Choroid plexus epithelial cell (primary cell): ENCODE measurements at places on chromosomes 1 and 21.

GRCh38 chr1:192159014-192159413, 752 bp downstream of the RGS18 start:
- peak; percentile 13 for DNase-seq

DNA sequence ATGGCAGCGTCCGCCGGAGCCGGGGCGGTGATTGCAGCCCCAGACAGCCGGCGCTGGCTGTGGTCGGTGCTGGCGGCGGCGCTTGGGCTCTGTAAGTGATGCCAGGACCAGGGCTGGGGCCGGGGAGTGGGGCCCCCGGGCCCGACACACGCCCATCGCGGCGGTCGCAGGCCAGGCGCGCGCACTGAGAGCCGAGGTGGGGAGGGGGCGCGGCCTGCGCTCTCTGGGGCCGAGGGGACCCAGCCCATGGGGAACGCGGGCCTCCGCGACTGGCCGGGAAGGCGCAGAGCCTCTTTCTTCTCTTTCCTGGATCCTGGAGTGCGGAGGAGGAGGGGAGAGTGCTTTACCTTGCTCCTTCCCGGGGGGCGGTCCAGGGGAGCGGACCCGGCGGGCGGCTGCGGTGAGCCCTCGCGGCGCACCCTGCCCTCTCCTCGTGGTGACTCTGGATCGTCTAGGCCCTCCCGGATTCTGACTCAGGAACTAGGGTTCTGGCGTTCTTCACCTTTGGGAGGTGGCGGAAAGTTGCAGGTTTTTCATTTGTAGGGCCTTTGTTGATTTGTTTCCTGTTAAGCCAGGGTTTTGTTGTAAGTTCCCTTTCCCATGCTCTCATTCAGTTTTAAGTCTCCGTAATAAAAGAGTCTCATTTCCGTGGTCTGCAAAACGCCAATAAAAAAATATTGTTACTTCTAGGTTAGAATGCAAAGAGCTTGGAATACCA, 529 bp downstream of the MPZL1 start:
- DNase-seq: peak; percentile 33

DNA sequence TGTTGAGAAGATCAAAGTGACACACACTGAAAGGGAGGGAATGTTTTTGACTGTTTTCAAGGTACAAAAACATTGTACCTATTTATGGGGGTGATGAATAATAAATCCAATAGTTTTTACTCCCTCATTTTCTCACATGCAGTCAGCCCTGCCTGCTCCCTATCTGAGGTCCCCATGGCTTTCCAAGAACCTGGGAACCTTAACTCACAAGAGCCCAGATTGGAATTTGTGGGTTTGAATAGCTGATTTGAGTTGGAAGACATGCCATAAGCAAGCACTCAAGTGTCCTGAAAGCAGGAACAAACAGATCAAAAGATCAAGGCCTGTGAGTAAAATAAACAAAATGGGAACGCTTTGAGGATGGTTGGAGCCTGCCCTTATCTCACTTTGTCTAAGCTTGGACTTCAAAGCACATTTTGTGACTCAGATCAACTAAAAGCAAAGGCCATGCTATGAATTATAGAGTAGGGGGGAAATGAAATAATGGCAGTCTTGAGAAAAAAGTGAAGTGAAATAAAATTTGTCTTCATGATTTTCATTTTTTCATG, 136.6 kb downstream of the LYPLAL1 start:
- DNase-seq: peak; percentile 42

DNA sequence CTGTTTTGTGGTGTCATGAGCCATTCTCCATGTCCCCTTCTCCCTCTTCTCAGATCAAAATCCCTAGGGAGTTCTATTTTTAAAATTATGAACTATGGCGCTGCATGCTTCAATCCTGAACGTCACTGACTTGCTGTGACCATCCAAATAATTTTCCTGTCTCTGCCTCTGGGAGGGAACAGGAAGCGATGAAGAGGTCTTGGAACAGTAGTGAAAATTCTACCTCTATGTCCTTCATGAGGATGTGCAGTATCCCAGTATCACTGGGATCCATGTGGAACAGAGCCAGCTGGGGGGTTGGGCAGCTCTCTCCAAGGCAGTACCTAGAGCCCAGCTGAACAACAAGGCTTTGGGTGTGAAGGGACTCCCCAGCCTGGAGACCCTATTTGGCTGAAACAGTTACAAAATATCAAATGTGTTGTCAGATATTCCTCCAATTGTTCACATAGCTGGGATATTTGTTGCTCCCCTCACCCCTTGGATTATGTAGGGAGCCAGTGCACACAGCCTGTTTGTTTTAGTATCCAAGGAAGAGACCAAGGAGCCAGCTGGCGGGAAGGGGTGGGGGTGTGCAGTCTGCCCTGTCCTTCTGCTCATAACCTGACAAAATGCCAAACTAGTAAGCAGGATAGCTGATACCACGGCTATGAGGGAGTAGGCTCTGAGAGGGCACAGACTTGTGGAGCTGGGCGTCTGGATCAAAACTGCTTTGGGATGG, 7.6 kb downstream of the DCLRE1B start:
- DNase-seq: peak; percentile 71

GRCh38 chr21:42684109-42684916, 30.9 kb downstream of the PDE9A start:
- no peak for DNase-seq

GRCh38 chr1:32291145-32291707, 657 bp upstream of the HDAC1 start:
- peak; percentile 18 for DNase-seq

DNA sequence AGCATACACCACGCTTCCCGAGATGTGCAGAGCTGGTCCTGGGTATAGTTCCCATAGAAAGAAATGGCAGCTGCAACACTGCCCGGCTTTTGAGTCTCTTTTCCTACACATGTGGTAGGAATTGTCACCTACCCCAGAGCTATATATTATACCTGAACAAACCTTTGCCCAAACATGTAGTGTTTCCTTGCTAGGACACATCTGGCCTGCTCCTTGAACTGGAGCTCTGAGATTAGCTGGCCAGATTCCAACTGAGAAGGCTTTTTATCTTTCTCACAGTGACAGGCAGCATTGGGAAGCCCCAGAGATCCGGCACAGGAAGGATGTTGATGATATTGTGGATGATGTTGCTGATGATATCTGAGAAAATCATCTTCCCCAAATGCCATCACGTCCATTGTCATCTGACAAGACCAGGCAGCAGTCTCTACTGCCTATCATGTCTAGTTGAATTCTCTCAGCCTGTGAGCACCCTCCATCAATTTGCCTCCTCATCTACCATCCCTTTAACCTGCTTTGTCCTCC, 115.0 kb upstream of the SMYD2 start:
- no peak for DNase-seq

GRCh38 chr1:206633708-206634121, 1.6 kb upstream of the DYRK3 start:
- DNase-seq: peak; percentile 88

DNA sequence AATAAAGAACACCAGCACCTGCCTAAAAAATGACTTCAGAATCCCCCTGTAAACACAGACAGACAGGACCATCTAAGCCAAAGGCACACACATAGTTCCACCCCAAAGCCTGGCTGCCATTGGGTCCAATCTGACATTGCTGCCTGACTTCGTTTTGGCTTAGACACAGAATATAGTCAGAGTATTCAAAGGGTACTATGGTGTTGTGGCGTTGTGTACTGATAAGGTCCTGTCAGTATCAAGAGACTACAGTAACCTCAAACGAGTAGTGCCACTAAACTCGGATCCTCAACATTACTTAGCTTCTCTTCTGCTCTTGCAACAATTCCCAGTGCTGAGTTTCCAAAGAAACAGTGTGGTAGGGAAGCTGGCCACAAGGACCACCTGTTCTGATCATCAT, 169.3 kb upstream of the NR5A2 start:
- no peak for DNase-seq

DNA sequence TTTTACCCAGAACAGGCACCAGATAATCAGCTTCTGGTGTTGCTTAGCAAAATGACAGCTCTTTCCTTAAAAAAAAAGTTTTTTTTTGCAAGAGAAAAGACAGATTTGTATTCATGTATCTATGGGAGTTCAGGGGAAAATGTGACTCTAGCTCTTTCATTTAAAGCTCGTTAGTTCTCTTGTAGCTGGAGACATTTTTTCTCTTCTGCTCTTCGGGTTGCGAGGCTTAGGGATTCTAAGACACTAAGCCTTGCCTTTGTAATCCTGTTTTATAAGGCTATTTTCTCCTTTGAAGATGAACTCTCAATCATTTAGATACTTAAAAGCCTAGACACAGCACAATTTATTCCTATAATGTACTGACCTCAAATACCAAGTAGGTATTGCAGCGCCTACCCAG, 40.3 kb upstream of the EDARADD start:
- no peak for DNase-seq

DNA sequence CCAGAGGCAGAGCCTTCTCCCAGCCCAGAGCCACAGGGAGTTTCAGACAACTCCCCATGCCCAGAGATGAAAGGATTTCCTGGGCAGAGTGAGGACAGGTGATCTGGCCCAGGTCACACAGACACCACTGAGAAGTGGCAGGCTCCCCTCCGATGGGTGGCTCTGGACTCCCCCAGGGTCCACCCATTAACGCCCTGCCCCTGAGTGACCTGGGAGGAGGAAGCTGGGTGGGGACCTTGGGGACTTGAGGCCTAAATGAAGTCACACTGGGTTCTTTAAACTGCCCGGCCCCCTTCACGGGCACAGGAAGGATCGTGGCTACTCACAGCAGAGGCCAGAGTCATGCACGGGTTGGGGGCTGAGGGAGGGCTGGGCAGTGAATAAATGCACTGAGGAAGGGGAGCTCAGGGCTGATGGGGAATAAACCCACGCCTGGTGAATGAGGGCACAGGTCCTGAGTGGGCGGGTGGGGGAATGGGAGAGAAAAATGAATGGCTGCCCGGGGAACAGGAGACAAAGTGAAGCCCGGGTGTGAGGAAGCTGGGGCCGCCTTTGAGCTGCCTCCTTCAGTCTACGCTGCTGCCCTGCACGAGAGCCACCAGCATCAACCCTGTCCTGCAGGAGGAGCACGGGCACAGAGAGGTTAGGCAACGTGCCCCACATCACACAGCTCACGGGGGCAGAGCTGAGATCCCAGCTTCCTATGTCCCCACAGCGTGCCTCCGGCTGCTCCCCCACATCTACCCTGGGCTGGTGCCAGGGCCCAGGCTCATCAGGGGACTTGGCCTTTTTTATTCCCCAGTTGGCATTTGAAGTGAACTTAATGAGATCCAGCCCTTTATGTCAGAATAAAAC, 404.3 kb downstream of the MATN1 start:
- no peak for DNase-seq

DNA sequence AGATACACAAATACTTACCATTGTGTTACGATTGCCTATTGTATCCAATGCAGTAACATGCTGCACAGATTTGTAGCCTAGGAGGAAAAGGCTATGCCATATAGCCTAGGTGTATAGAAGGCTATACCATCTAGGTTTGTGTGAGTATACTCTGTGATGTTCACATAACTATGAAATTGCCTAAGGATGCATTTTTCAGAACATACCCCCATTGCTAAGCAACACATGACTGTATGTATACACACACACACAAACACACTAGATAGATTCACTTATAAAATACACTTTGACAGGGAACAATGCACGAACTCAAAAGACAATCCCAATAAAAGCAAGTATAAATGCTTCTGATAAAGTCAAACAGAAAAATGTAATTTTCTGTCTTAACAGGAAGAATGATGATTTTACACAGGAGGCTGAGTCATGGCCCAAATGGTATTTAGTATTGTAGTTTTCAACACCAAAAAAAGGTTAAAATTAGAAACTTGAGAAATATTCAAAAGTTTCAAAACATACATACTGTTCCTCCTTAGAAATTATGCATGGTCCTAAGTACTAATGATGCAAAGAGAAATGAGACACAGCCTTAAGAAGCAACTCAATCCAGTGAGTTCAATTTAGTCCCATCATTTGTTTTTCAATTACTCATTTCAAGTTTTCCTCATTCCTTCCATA, 12.2 kb downstream of the FH start:
- peak; percentile 47 for DNase-seq

- no peak for DNase-seq
Measured at GRCh38 chr1:99691175-99691574, 45.3 kb downstream of the PALMD start.

DNA sequence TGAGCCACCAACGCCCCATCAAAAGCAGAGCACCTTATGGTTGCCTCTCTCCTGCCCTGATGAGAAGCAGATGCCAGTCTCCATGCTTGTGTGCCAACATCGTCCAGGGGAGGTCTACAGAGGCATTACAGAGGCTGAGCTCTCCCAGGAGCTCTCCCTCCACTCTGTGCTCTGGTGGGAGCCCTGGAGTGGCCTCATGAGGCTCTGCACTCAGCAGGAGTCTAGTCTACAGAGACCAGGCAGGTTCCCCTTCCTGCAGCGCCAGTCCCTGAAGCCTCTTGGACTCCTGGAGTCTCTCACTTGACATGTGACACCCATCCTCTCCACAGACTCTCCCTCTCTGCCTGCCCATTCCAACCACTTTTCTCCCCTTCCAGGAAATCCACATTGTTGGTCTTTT, 3.4 kb downstream of the DCST1 start:
- no peak for DNase-seq

DNA sequence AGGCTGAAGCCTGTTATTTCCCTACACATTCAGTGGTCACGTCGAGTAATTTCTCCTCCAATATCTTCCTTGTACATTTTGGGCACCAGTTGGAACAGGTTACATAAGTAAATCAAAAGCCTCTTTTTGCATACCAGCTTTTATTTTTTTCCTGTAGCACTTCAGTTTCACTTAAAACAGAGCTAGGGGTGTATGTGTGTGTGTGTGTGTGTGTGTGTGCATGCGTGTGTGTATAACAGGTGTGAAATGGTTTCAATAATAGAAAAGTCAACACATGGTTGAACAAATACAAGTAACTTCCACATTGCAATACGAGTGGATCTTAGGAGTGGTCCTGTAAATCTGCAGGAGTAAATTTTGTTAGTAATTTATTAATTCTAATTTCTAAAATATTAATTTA, 3.0 kb upstream of the MAN1A2 start:
- no peak for DNase-seq

- no peak for DNase-seq
Measured at GRCh38 chr1:93712741-93713140, 31.1 kb upstream of the BCAR3 start.

GRCh38 chr1:239817276-239817675, 274.4 kb upstream of the FMN2 start:
- DNase-seq: no peak

DNA sequence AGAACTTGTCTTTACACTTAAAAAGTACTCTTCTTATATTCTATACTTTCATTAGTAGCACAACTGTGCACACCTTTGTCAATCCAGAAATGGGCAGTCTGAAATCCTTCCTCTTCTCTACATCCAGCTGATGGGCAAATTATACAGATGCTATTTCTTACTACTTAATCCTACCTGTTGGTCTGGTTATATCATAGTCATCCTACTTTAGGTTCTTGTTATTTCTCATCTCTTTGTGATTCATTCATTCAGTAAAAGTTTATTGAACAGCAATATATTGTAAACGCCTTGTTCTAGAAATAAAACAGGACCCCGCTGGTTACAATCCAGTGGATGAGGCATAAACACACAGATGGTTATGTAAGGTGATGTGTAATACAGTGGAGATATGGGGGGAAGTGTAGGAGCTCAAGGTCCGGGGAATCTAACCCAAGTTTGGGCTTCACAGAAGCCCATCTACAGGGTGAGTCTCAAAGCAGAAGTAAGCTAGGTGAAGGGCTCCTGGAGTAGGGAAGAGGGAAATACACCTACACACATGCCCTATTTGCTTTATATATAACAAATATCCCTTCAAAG, 11.8 kb upstream of the FUBP1 start:
- DNase-seq: no peak

- DNase-seq: no peak
Measured at GRCh38 chr1:153586347-153586746, 20.7 kb upstream of the S100A2 start.

- DNase-seq: no peak
Measured at GRCh38 chr1:110112656-110113055, 413 bp downstream of the UBL4B start.

GRCh38 chr1:16926491-16927073, 4.9 kb downstream of the CROCC start:
- DNase-seq: peak; percentile 76
